ENCODE measurements at places on chromosomes 4 and X. TPM values are rescaled to one million over a fixed set of nuclear protein-coding genes. Genes with fewer than 3 reads are reported as not detected.

DNA sequence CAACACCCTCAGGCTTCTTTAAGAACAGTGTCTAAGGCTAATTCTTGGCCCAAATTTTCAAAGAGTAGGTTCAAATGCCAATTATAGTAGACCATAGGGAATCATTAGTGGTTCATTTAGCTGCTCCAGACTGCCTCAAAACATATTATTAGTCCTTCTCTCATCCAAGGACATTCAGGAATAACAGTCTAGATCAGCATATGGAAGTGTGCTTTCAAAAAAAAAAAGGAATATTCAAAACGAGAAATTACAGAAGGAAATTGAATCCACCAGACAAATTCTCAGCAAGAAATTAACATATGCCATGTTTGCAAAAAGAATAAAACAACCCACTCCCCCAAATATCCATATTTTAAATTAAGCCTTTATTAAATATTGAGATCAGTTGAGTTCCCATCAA, 293.1 kb downstream of the SMARCA1 start:
- no peaks in the 10 kb centered on the region for H3K27me3 ChIP-seq
- H3K4me3 ChIP-seq, result no peak overlapping the region
- no peaks in the 10 kb centered on the region for H3K4me1 ChIP-seq

GRCh38 chr4:11429699-11430045, 978 bp upstream of the HS3ST1 start:
- no peak for DNase-seq
- peaks cover 40% of the 10 kb centered on the region for H3K27me3 ChIP-seq
- H3K27ac ChIP-seq, result no peak overlapping the region
- H3K36me3 ChIP-seq, result no peaks in the 10 kb centered on the region
- H3K4me1 ChIP-seq, result peaks cover 12% of the 10 kb centered on the region

DNA sequence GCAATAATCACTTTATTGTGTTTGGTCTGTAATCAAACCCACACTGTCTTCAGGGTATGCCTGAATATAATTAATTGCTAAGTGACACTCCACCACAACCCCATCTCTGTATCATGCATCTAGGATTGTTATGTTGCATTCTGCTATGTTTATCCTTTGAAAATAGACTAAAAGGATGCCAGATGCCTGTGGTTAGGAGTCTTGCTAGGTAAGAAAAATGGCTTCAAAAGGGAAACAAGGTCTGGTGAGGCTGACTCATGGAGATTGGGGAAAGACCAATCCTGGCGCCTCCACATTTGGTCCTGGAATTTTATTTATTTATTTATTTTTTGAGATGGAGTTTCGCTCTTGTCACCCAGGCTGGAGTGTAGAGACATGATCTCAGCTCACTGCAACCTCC, 360.5 kb upstream of the SLC7A11 start:
- no peak overlapping the region for H3K4me3 ChIP-seq
- no peak overlapping the region for H3K27ac ChIP-seq
- no peaks in the 10 kb centered on the region for H3K4me1 ChIP-seq
- H3K27me3 ChIP-seq, result no peaks in the 10 kb centered on the region
- no peak for DNase-seq
- no peaks in the 10 kb centered on the region for H3K36me3 ChIP-seq

Gene FAM13A
- total RNA-seq, result 6.0 TPM

DNA sequence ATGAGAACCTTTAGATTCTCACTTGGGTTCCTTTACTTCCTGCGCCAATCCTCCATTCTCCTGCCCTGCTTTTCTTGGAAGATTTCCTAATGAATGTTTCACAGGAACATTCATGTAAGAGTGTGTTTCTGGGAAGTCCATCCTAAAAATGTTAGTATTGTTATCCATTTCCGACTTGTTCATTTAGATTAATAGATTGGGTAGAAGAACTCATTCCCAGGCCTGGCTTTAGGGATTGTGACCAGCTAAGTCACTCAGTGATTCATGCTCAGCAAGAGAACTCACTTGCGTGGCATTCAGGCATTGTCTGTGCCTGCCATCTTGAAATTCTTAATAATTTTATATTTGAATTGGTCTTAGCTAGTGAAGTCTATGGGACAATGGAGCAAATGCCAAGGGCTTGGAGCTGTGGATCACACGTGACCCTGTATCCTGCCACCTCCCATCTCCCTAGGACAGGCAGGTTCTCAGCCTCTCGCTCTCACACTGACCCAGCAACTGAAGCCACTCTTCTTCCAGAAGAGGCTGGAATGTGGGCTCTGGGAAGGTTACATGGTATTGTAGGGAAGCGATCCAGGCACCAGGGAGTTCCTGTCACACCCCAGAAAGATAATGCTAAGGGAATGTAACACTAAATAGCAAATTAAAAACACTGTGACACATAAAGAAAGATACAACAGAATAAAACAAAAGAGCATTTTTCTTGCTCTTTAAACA, 562.1 kb downstream of the TMA16 start:
- no peaks in the 10 kb centered on the region for H3K4me1 ChIP-seq
- H3K36me3 ChIP-seq, result no peaks in the 10 kb centered on the region
- H3K27me3 ChIP-seq, result no peaks in the 10 kb centered on the region
- no peak overlapping the region for H3K27ac ChIP-seq
- H3K4me3 ChIP-seq, result no peak overlapping the region

GRCh38 chrX:5681159-5681558, 547.5 kb downstream of the NLGN4X start:
- no peaks in the 10 kb centered on the region for H3K27me3 ChIP-seq
- H3K36me3 ChIP-seq, result no peaks in the 10 kb centered on the region
- H3K4me3 ChIP-seq, result no peak overlapping the region

DNA sequence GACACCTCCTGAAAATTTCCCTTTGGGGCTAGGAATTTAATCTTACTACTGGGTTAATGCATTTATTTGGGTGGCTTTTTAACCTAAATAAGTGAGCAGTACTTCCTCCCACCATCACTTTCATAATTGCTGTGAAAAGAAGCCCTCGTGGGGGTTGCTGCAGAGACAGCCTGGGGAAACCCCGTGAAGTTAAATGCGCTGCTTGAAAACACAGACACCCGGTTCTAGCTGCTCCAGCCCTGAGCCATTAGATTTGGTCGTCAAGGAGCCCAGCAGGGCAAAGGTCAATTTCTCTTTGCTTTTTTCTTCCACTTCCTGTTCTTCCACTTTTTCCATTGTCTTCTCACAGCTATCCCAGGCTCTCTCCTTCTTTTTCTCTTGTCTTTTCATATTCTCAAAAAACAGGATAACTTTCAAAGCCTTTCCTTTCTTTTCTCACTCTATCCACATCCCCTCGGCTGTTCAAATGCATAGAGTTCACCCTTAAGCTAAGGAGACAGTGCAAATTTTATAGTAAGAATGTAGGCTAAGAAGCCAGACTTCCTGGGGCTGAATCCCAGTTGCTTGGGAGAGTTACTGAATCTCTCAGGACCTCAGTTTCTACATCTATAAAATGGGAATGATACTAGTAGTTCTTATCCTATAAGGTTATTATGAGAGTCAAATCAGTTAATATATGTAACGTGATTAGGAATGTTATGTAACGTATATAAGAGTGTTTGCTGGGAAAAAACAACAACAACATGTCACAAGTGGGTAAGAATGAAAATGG, 91.5 kb upstream of the ZNF827 start:
- H3K4me3 ChIP-seq, result no peak overlapping the region
- H3K27ac ChIP-seq, result no peak overlapping the region
- H3K36me3 ChIP-seq, result no peaks in the 10 kb centered on the region
- DNase-seq, result peak; percentile 26

DNA sequence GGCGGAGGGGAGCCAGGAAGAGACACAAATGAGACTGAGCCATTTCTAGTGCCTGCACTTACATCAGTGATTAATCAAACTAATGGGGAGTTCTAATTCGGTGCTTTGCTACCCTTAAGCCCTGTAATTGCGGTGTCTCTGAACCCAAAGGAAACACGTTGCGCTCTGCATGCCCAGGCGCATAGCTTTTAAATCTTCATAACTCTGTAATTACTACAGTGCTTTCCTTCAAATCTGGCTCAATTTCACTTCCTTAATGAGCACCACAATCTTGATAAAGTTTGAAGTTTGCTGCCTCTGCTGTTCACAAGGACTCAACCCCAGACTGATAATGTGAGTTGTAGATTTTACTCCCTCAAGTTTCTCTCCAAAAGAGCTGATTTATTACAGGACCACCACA, 5.7 kb upstream of the NHS start:
- no peak overlapping the region for H3K27ac ChIP-seq
- no peak for DNase-seq
- H3K4me3 ChIP-seq, result no peak overlapping the region
- no peaks in the 10 kb centered on the region for H3K4me1 ChIP-seq
- H3K36me3 ChIP-seq, result no peaks in the 10 kb centered on the region

- no peak for DNase-seq
- H3K4me3 ChIP-seq, result no peak overlapping the region
- no peaks in the 10 kb centered on the region for H3K27me3 ChIP-seq
- H3K27ac ChIP-seq, result no peak overlapping the region
- no peaks in the 10 kb centered on the region for H3K36me3 ChIP-seq
- no peaks in the 10 kb centered on the region for H3K4me1 ChIP-seq
Observed at GRCh38 chr4:57504139-57504538, 394.0 kb upstream of the IGFBP7 start.

Gene BLTP1
- total RNA-seq, result 19.0 TPM

Gene ETDB
- total RNA-seq, result not detected

GRCh38 chr4:151801547-151802516, 41.0 kb upstream of the GATB start:
- no peak overlapping the region for H3K4me3 ChIP-seq

GRCh38 chrX:13367950-13368349, 48.1 kb upstream of the ATXN3L start:
- no peaks in the 10 kb centered on the region for H3K36me3 ChIP-seq
- peak overlapping the region; percentile 28 for H3K27ac ChIP-seq
- H3K4me1 ChIP-seq, result peaks cover 8% of the 10 kb centered on the region
- peak; percentile 4 for DNase-seq
- no peaks in the 10 kb centered on the region for H3K27me3 ChIP-seq

Gene FAM241A
- total RNA-seq, result 4.5 TPM

Gene RGS12
- 4.6 TPM for total RNA-seq

- H3K4me1 ChIP-seq, result peaks cover 8% of the 10 kb centered on the region
- H3K36me3 ChIP-seq, result no peaks in the 10 kb centered on the region
Observed at GRCh38 chr4:122469457-122469856, 12.9 kb upstream of the IL2 start.

DNA sequence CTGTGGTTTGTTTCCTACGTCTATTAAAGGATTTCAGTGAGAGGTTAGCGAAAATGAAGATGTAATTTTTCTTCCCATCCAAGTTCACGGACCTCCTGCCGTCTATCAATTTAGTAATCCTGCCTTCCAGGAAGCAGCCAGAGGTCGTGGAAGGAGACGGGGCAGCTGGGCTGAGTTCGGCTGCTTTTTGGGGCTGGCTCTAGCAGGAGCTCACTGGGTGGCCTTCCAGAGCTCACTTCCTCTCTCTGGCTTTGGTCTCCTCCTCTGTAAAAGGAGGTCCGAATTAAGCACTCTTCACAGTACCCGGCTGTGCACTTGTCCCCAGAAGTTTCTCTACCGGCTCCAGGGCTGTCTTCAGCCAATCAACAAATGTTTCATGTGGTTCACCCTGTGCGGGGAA, 295.4 kb downstream of the BCOR start:
- H3K4me3 ChIP-seq, result no peak overlapping the region
- H3K27me3 ChIP-seq, result no peaks in the 10 kb centered on the region
- peaks cover 11% of the 10 kb centered on the region for H3K4me1 ChIP-seq
- H3K36me3 ChIP-seq, result no peaks in the 10 kb centered on the region

DNA sequence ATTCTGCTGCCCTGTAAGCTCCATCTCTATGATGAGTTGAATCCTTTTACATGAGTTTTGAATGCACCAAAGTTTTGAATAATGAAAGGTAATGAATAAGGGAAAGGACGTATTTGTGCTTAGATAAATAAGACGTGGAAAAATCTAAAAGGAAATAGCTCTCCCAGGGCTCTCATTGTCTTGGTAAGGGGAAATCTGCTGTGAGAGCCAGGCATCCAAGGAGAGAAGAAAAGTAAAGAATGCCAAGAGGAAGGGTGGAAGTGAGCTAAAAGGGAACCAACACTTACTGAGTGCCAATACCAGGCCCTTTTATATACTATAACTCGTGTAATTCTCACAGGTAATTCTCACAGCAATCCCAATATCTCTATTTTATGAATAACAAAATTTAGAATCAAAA, 62.6 kb upstream of the KLHL13 start:
- H3K4me3 ChIP-seq, result no peak overlapping the region
- H3K27ac ChIP-seq, result no peak overlapping the region
- DNase-seq, result no peak
- no peaks in the 10 kb centered on the region for H3K4me1 ChIP-seq
- H3K27me3 ChIP-seq, result no peaks in the 10 kb centered on the region

GRCh38 chr4:10721616-10722015, 37.0 kb upstream of the CLNK start:
- peaks cover 3% of the 10 kb centered on the region for H3K27me3 ChIP-seq
- DNase-seq, result no peak
- H3K27ac ChIP-seq, result no peak overlapping the region
- no peak overlapping the region for H3K4me3 ChIP-seq
- no peaks in the 10 kb centered on the region for H3K36me3 ChIP-seq

Gene MAGEA10
- not detected for total RNA-seq

DNA sequence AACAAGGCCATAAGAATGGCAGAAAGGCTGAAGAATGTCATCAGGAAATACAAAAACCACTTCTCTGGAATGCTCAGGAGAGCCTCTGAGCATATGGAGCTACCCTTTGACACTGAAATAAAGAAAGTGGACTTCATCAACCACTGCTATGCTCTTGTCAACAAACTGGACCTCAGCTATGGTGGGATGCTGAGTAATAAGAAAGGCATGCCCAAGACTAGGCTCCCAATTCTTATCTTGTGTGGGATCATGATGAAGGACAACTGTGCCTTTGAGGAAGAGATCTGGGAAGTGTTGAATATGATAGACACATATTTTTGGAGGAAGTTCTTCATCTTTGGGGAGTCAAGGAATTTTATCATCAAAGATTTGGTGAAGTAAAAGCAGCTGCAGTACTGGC, 86.9 kb upstream of the MAGEB16 start:
- H3K4me1 ChIP-seq, result no peaks in the 10 kb centered on the region
- no peak overlapping the region for H3K27ac ChIP-seq
- no peak overlapping the region for H3K4me3 ChIP-seq

Gene PAGE4
- not detected for total RNA-seq

Gene SHROOM4
- not detected for total RNA-seq

Gene ZFP92
- total RNA-seq, result 1.3 TPM

Gene MAGED4
- 0.99 TPM for total RNA-seq

Gene BEND2
- total RNA-seq, result not detected

DNA sequence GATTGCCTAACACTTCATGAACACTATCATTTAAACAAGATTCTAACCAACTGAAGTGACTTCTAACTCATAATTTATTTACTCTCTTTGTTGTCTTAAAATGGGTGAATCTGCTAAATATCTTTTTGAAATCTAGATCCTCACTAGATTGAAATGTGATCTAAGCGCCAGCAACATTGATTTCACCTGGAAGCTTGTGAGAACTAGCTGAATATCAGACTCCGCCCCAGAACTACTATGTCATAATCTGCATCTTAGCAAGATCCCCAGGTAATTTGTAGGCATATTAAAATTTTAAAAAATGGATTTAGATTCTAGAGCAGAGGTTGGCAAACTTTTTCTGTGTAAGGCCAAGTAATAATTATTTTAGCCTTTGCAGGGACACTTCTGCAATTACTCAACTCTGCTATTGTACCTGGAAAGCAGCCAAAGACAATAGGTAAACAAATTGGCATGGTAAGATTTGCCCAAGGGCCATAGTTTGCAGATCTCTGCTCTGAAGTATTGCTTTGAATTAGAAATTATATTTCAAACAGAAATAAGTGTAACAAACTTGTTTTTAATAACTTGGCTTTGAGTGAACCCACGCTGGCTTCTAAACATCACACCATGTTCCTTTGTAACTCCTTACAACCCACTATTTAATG, 121.5 kb downstream of the REELD1 start:
- no peaks in the 10 kb centered on the region for H3K4me1 ChIP-seq
- H3K4me3 ChIP-seq, result no peak overlapping the region
- H3K27me3 ChIP-seq, result no peaks in the 10 kb centered on the region
- no peak overlapping the region for H3K27ac ChIP-seq
- no peak for DNase-seq

Gene DHX15
- total RNA-seq, result 222 TPM

- H3K27me3 ChIP-seq, result no peaks in the 10 kb centered on the region
- DNase-seq, result no peak
- no peak overlapping the region for H3K27ac ChIP-seq
Observed at GRCh38 chr4:39877971-39878370, 99.7 kb downstream of the PDS5A start.
